ENCODE measurements at places on chromosomes 5 and 9.

- DNase-seq = no peak
Observed at GRCh38 chr5:19555436-19555835, 432.6 kb downstream of the CDH18 start.

GRCh38 chr9:27059412-27059811, 49.6 kb upstream of the TEK start:
- no peak for DNase-seq

- no peak for DNase-seq
Observed at GRCh38 chr5:123673107-123673506, 161.1 kb downstream of the CSNK1G3 start.

DNA sequence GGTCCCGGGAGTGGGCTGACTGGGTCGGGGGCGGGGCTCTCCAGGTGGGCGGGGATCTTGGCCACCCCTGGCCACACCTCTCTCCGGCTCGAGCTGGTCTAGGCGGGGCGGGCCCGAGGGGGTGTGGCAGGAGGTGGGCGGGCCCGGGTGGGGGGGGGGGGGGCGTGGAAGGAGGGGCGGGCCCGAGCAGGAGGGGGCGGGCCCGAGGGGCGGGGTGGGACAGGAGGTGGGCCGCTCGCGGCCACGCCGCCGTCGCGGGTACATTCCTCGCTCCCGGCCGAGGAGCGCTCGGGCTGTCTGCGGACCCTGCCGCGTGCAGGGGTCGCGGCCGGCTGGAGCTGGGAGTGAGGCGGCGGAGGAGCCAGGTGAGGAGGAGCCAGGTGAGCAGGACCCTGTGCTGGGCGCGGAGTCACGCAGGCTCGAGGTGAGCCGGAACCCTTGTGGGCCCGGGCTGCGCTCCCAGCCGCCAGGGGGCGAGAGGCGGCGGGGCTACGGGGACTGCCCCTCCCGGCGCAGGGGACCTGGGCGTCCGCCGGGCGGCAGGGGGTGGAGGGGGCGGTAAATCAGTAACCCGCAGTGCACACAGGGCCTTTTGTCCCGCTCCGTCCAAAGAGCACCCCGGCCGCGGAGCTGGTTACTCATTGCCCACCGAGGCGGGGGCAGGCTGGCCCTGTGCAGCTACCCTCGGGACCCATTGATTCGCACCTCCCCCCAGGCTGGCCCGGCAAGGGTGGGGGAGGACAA, at the start of gene FGFR4:
TSS of gene FGFR4 (plus strand) at position 262 of the 744 bp plus-strand sequence. CDS start 2,688 bp downstream, outside the sequence.
- DNase-seq = peak; percentile 60

DNA sequence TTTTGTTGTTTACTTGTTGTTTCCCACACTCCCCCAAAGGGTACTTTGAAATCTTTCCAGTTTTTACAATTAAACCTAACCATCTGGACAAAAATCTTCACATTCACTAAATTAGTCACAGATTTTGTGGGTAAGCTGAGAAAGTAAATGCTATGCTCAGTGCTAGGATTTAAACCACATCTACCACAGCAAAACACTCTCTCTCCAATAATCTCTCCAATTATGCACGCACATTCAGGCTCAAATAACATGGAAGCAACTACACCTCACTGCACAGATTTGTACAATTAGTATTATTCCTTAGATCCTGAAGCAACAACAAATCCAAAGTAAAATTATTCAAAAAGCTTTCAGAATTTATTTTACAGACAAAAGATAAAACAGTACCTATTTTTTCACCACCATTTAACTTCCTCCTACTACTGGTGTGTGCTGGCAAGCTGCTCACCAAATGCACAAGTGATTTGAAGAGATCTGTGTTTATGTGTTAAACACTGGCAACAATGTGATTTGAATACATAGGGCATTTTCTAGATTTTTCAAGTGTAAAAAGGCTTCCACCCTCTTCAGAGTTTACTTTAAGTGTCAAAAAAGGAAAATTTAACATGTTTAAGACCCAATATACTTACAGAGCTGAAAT, 16.6 kb downstream of the ZNF608 start:
- DNase-seq = no peak

DNA sequence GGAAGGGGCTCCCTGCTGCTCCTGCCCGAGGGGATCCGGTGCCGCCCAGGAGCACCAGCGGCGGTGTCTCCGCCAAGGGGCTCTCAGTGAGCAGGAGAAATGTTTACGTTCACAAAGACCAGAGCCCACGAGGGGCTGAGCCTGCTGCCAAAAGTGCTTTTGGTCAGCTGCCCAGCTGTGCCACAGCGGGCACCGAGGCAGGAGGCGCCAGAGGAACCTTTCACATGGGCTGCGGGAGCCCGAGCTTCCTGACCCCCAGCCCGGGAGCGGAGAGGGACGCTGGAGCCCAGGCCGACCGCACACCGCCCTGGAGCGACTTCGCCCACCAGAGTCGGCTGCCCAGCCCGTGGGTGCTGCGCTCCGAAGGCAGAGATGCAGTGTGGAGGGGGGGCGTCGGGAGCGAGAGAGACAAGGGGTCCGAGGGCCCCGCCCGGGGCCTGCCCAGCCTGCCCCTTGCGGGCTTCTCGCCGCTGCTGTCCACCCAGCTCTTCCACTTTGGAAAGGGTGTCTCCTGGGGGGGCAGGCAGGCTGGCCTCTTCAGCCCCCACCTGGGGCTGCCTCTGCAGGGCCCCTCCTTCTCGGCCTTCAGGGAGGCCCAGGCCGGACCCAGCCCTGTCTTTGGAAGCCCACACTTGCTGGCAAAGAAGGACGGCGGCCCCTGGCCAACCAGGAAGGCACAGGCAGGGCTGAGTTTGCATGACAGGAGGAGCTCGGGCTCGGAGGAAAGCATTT, 7.9 kb downstream of the PPP1R26 start:
- no peak for DNase-seq

DNA sequence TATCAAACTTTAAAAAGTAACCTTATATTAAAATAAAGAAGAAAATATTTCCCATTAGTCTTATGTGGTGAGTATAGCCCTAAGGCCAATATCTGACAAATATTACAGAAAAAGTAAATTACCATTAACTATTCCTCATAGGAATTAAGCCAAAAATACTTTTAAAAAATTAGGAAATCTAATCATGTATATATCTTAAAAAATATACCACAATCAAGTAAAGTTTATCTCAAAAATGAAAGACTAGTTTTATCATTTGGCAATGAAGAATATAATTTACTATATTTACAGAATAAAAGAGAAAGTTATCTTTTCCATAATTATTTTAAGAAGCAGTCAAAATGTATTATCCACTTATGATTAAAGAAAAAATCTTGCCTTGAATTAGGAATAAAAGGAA, 458.8 kb upstream of the ZNF462 start:
- no peak for DNase-seq

- no peak for DNase-seq
Observed at GRCh38 chr5:40547994-40548575, 131.6 kb upstream of the PTGER4 start.

DNA sequence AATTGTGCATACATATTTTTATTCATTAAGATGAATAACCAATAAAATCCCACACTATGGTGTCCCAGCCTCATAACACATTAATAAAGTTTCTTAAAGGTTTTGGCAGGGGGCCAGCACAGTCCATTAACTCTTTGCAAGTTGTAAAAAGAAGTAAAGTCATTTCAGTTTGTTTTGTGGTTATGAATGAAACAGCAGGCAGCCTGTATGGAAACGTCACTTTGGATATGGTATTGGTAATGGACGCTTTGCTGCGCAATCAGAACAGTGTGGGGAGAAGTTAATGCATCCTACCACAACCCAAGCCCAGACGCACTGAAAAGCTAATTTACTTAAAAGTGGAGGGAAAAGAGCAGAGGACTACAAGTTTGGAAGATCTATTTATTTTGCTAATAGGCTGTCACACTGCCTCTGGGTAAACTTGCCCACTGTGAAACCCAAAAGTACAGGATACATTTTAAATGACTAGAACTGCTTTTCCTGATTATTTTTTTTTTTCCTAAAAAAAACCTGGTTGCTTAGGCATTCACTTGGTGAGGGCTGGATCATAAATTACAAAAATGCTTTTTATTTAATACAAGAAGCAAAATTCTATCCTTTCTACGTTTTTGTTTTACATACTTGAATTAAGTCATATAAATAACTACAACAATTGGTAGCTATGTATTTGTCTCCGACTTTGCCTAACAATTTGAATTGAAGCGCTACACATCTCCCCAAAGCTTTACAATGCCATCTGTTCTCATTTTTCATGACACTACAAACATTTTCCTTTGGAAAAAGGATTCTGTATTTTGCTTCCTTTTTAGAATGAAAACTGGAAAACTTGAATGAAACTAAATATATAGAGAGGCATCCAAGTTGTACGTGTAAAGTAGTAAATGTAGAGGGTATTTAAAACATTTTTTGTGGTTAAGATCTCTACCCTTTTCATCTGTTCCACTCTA, 104.3 kb downstream of the NFIB start:
- DNase-seq = peak; percentile 15

- DNase-seq = no peak
Observed at GRCh38 chr9:70133253-70134208, 89.9 kb downstream of the MAMDC2 start.

- DNase-seq = no peak
Observed at GRCh38 chr5:72407541-72407940, 87.4 kb downstream of the PTCD2 start.

- no peak for DNase-seq
Observed at GRCh38 chr5:6261256-6261655, 117.1 kb downstream of the MED10 start.

Measured in renal cortex interstitium (tissue), 15 donors.